ENCODE measurements at places on chromosomes 7 and 10.

DNA sequence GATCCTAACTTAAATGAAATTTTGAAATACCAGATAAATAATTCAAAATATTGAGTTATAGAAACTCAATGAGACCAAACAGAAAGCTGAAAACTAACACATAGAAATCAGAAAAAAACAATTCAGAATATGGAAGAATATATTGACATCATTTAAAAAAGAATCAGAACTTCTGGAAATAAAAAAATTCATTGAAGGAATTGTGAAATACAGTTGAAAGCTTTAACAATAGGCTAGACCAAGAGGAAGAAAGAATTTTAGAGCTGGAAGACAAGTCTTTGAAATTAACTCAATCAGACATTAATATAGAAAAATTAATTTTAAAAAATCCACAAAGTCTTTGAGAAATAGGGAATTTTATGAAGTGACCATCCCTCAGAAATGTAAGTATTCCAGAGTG, 36.8 kb upstream of the AKR1C1 start:
- no peak for DNase-seq

GRCh38 chr10:109037978-109038377, 885.3 kb downstream of the XPNPEP1 start:
- DNase-seq, result no peak

DNA sequence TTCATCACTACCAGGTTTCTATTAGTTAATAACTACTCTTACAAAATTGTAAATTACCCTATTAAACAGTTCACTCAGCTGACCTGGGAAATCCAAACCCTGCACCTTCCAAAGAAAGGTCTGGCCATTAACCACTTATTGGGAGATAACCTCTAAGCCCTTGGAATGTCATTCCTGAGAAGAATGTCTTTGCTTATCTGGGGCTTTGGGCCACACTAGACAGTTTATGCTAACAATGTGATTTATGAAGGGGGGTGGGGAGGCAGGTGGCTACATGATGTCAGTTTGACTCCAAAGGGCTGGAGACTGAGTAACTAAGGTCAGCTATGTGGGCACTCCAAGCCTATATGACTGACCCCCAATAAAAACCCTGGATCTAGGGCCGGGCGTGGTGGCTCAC, 50.7 kb downstream of the AKR1D1 start:
- no peak for DNase-seq

- peak; percentile 29 for DNase-seq
These were observed 63.1 kb upstream of the CACNA2D1 start for GRCh38 chr7:82506702-82507101.

DNA sequence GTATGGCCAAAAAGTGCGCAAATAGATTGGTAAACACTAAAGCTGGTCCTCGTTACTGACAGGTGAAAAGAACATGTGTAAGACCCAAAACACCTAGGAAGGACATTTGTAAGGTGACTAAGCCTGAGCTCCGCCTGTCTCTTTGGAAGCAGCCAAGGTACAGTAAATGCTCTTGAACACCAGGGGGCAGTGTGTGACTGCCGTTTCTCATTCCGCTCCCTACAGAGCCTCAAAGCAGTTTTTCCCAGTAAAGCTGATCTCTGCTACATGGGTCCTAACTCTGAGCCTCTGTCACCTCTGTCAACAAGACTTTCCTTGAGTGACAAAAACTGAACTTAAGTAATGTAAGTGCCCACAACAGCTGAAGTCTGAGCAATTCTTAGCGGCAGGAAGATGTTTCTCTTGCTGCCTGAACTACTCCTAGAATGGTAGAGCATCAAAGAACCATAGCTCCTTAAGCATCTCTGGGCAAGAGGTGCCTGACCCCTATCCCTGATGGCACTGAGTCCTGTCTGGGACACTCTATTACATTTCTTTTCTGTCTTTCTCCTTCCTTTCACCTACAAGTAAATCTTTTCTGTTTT, 238.0 kb upstream of the INHBA start:
- peak; percentile 65 for DNase-seq

GRCh38 chr7:139043823-139044812, 8.3 kb upstream of the ZC3HAV1L start:
- DNase-seq, result no peak

- DNase-seq, result no peak
These were observed 84.5 kb downstream of the ATXN7L1 start for GRCh38 chr7:105791926-105792325.

DNA sequence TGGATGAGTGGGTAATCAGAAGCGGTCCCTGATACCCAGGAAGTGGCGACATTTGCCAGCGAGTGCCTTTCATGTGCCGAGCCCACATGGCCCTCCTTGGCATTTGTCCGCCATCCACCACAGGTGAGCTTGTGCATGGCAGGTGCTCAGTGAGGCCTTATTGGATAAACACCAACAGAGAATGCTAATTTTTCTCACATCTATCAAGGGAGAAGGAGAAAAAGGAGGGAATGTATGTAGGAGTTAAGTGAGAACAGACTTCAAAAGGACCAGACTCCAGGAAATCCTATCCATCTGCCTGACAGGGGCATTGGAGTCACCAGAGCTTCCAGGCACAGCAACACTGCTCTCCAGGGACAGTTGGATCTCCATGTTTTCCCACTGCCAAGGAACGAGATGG, 143.5 kb upstream of the ZMIZ1 start:
- DNase-seq, result peak; percentile 10

- no peak for DNase-seq
These were observed 144.9 kb downstream of the ELAPOR2 start for GRCh38 chr7:86914551-86914950.

DNA sequence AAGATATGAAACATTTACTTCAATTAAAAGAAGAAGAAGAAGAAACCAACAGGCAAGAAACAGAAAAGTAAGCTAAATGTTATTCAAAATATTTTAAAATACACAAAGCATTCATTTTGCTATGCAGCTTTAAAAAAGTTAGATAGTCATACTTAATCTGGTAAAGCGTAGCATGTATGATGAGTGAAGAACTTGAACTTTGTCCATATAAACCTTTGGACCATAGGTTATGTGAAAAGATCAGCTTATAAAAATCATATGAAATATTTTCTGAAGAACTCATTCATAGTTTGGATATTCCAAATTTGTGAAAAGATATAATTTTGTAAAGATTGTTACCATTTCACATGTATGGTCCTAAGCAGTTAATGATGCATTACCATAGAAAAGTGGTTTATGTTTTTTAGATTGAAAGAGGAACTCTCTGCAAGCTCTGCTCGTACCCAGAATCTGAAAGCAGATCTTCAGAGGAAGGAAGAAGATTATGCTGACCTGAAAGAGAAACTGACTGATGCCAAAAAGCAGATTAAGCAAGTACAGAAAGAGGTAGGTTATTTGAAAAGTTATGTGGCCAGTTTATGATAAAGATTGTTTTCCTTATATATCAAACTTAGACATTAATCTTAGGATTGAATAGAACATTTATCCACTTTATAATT, 37.3 kb downstream of the KIF20B start:
- DNase-seq, result no peak

Data from stromal cell of bone marrow (primary cell).